8988T (cell line): ENCODE measurements at places on chromosomes 7 and 10.

- no peak for DNase-seq
Observed at GRCh38 chr7:101729241-101729883, 88.1 kb upstream of the CUX1 start.

- no peak for DNase-seq
Observed at GRCh38 chr10:234708-235406, 99.6 kb downstream of the ZMYND11 start.

GRCh38 chr10:87054373-87055295 is 34.5 kb downstream of the FAM25A start:
- DNase-seq = no peak

- no peak for DNase-seq
Observed at GRCh38 chr7:155280446-155281397, 17.0 kb upstream of the INSIG1 start.

GRCh38 chr7:104998040-104998752 is 15.8 kb upstream of the KMT2E start:
- no peak for DNase-seq

DNA sequence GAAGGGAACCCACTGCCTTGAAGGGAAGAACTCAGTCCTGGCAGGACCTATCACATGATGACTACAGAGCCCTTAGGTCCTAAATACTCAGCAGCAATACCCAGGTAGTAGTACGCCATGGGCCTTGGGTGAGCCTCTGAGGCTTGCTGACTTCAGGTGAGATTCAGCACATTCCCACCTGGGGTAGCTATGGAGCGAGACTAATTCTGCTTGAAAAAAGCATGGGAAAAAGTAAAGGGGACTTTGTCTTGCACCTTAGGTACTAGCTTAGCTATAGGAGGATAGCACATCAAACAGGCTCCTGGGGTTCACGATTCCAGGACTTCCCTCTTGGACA is 98.2 kb upstream of the MEOX2 start:
- no peak for DNase-seq

- no peak for DNase-seq
Observed at GRCh38 chr7:149616898-149617297, 119.3 kb upstream of the ZNF746 start.

DNA sequence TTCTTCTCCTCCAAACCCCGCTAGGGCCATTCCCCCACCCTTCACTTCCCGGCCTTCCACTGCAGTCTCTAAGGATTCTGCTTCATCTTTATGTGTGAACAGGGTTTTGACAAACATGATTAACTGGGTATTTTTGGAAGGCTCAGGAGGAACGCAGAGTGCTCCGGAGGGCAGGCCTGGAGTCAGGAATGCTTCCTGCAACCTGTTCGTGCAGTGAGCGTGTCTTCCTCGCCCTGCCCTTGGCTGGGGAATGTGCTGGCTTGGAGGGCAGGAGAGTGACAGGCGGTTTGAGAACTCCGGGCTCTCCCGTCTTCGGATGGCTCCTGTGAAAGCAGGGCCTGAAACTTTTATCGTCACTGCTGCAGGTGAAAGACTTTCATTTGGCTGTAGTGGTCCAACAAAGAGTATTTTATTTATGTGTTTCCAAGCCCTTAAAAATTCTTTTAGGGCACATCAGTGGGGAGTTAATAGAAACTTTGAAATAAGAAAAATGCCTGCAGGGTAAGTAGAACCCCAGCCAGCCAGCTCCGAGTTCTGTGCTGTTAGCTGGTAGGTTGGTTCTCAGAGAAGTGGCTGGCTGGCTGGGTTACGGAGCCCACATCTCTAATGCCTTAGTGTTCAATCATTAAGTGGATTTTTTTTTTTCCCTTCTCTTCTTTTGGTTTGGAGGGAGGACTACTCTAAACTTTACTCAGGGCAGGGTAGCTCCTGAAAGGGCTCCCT is 51.0 kb downstream of the TCF7L2 start:
- no peak for DNase-seq

DNA sequence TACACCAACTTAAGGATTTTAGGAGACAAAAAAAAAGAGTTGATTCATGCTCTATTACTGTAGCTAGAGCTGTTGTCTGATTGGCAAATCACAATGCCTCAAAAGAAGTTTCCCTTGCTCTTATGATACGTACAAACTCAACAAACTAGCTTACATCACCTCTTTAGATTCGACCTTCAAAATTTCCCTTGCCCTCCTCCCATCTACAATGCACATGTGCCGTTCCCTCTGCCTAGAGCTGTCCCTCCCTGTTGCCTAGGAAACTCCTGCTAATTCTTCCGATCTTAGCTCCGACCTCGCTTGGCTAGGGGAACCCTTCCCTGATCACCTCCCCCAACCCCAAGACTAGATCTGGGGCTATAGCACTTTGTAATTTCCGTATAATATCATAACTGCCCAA is 55.4 kb downstream of the MAP3K8 start:
- DNase-seq = no peak

- no peak for DNase-seq
Observed at GRCh38 chr10:120400601-120401000, 56.4 kb upstream of the PLPP4 start.

- DNase-seq = no peak
Observed at GRCh38 chr10:123755061-123755460, 88.9 kb downstream of the GPR26 start.

DNA sequence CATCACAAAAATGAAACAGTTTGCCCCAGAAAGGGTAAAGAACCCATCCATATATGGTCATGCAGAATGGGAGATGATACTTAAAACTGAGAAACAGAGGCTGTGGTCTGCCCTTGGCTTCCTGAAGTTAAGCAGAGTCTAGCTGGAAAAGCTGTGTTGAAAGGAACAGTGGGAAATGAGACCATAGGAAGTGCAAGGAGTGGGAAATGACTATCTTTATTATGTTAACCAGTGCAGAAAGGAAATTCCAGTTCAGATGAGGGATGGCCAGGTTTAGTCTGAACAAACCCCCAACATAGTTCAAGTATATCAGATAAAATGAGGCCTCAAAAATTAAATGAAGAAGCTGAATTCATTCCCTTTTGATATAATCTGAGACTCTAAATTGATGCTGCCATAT is 112.2 kb upstream of the TARP start:
- no peak for DNase-seq
